ENCODE measurements at places on chromosomes 6 and 20.

DNA sequence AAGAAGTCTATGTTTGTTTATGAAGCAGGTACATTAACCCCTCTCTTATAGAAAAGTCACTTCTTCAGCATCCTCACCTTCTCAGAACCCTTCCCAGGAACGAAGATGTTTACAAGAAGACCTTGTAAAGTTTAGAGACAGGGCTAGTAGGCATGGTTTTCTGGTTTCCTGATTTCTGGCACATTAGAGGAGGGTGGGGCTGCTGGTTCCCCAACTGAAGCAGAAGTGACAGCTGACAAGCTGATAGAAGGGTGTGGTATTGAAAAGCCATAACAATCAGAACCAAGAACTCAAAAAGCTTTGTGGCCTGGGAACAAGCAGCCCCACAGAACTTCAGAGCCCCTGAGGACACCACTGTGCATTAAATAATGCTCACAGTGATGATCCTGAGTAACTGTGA, 91.2 kb downstream of the RTN4IP1 start:
- no peak for DNase-seq

GRCh38 chr6:82951389-82951788, 114.3 kb downstream of the UBE3D start:
- no peak for DNase-seq

- DNase-seq: no peak
Measured at GRCh38 chr20:17972121-17972520, 3.3 kb downstream of the MGME1 start.

- no peak for DNase-seq
Measured at GRCh38 chr6:149887343-149887742, 10.6 kb downstream of the RAET1E start.

- DNase-seq: peak; percentile 13
Measured at GRCh38 chr6:147285087-147285855, 81.1 kb downstream of the STXBP5 start.

DNA sequence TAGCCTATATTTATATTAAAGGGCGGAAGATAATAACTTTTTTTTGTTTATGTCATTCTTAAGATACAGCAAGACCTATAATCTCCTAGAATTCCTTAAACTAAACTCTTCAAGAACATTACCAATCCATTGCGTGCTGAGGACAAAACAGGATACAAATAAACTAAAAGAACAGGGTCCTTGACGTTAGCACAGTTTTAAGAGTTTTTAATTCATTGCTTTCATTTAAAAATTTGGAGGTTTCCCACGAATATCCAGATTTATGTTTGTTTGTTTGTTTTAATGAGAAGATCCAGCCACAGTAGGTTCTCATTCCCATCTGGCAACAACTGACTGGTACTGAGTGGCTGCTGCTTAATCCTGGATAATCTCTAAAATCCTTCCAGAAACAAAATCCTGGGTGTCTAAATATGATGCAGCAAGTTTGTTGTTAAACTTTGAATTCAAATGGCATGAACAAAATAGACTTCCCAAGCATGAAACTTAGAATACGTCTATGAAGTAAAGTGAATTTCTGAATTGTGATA, 153.7 kb downstream of the HACE1 start:
- DNase-seq: no peak

GRCh38 chr6:157411368-157411767, 30.4 kb downstream of the ZDHHC14 start:
- DNase-seq: no peak

DNA sequence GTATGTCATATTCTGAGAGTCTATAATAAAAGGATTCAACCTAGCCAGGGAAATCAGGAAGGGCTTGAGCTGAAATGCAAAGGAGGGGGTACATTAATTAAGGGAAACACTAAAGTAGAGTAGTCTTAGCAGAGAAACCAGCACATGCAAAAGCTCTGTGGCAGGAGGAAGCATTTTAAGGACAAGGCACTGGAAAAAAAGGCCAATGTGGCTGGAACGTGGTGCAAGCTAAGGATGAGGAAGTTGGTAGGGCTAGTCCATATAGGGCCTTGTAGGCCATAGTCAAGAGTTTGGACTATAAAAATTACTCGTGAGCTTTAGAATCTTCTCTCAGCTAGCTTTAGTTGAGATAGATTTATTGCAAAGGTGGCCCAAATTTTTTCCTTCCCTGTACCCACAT, 75.2 kb upstream of the TOP1 start:
- DNase-seq: no peak

DNA sequence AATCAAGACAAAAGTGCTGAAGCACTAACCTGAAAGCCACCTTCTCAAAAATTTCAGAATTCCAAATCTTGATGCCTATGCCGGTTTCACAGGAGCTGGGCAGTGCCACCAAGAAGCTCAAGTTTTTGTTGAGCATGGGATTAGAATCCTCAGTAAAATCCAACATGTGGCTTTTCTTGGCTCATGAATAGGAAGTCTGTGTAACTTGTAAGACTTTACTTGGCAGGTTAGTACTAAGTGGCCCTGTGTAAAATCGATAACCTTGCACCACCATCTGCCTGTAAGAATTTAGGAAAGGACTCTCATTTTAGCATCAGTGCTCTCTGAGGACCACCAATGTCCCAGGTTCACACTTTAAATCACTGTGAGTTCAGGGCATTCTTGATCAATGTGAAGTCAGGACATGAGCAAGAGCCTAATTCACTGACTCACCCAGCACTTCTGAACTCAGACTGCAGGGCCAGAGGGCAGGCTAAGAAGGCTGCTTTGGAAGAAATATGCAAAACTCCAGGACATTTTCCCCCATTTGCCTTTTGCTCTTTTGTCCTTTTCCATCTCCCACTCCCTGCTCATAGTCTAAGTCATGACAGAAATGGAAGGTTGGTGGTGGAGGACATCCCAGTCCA, 113.2 kb downstream of the EDN1 start:
- no peak for DNase-seq

Data from NCI-H1105 (cell line).